ENCODE measurements at places on chromosomes 7 and 10. TPM values are rescaled to one million over a fixed set of nuclear protein-coding genes. Genes with fewer than 3 reads are reported as not detected.

GRCh38 chr10:34637418-34637911 is 177.6 kb downstream of the PARD3 start:
- DNase-seq, result peak; percentile 56

- peak; percentile 85 for DNase-seq
Observed at GRCh38 chr10:119025336-119025735, 4.2 kb upstream of the NANOS1 start.

DNA sequence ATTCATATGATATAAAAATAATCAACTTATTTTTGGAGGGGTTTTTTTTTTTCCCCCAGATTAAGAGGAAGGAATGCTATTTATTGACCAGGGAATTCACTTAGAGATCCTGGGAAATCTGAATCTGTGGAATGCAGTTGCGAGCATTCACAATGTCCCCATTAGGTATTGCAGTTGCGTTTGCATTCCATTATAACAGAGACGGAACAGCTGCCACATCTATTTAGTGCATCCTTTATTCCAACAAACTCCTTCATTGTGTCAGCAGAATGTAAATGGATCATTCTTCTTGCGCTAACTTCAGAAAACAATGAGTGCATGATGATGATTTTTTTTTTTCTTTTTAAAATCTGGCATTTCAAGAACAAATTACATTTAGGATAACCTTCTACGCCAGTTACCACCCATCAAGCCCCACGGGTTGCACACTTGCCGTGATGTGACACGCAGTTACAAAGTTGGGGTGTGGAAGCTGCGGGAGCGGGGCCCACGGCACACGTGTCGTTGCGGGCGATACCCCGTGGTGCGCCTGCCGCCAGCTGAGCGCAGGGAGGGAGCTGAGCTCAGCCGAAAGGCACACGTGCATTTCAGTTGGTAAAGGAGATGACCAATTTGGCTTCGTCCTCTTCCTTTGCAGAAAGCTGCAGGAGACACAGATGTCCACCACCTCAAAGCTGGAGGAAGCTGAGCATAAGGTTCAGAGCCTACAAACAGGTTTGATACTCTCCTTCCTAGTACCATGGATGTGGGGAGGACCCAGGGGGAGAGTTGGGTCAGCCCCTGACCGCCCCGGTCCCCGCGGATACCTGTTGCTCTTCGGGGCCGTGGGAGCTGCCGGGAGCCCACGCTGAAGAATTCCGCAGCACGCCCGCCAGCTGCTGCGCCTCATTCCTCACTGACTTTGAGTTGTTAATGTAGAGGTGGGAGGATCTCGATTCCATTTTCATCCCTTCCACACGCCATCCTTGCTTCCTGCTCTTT is 175.3 kb upstream of the SH2B2 start:
- no peak for DNase-seq

EMX2 gene
- total RNA-seq, result 0.81 TPM

DNA sequence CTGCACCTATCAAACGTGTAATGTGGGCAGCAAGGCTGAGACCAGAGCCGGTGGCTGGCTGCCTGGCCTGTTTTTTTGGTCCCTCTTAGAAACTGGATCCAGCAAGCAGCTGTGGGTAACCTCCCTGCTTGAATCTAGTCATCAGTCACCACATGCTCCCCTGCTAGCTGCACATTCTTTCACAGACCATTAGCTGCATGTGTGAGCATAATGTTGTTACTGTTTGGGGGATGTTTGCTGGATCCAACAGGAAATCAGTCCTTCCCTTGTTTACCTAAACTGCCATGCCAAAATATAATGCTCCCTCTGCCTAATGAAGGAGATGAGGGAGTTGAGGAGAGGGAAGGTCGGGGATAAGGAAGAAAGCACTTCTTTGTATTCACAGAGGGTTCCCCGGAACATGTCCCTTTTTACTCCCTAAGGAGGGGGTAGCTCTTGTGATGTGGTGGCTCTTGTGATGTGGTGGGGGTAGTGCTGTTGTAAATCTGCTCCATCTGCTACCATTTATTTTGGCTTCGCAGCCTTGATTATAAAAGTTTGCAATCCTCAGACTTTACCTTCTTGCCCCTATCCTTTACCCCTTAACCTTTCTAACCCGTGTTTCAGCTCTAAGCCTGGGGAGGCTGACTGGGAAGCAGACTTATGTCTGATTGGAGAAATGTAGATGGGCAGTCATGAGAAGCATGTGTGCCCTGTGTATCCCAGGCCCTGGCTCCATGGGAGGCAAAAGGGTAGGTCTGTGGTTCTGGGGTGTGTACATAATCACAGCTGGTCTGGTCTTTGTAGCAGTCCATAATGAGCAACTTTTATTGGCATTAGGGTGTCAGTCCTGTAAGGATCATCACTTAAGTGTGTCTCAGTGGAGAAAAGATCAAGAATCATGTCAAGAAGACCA is 20.8 kb downstream of the LOXL4 start:
- DNase-seq, result no peak

- DNase-seq, result no peak
Observed at GRCh38 chr7:33463131-33463530, 333.8 kb downstream of the BBS9 start.

OR6V1 gene
- not detected for total RNA-seq

GNAT3 gene
- not detected for total RNA-seq

DNA sequence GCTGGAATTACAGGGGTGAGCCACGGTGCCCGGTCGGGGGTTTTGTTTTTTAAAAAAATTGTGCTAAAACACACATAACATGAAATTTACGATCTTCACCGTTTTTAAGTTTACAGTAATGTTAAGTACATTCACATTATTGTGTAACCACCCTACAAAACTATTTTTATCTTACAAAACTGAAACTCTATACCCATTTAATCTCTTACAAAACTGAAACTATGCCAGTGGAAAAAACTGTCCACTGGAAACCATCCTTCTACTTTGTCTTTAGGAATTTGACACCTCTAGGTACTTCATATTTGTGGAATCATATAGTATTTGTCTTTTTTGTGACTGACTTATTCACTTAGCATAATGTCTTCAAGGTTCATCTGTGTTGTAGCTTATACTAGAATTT is 1.0 kb upstream of the PSMC2 start:
- DNase-seq, result no peak

DNA sequence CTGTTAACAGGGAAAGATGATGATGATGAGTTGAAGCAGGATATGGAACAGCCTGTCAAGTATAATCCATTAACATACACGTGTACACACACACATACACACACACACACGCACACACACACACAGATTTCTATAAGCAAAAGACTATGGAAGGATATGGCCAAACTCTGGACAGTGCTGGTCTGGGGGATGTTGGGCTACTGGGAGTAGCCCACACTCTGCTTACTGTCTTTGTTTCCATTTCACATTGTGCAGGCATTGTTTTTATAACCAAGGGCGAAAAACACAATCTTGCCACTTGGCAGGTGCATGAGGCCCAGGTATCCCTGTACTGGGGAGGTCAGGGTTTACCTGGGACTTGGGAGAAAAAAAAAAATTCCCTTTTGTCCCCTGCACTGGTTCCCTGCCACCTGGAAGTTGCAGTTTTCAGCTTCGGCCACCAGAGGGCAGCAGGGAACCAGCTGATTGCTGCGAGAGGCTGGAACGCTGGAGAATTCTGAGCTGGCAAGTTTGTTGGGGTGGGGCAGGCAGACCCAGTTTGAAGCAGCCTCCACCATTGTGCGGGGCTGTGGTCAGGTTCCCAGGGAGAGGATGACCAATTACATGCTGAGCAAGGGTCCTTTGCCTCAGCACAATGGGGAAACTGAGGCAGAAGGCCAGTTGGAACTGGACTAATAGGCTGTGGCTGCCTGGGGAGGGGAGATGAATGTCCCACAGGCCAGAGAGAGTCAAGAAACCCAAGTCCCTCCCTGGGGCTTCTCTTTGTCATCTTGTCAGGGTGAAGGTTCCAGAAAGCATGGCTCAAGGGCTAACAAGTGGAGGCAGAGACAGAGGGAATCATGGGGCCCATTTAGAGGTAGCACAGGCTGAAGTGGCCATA is 27.3 kb downstream of the PPIF start:
- peak; percentile 73 for DNase-seq

DNA sequence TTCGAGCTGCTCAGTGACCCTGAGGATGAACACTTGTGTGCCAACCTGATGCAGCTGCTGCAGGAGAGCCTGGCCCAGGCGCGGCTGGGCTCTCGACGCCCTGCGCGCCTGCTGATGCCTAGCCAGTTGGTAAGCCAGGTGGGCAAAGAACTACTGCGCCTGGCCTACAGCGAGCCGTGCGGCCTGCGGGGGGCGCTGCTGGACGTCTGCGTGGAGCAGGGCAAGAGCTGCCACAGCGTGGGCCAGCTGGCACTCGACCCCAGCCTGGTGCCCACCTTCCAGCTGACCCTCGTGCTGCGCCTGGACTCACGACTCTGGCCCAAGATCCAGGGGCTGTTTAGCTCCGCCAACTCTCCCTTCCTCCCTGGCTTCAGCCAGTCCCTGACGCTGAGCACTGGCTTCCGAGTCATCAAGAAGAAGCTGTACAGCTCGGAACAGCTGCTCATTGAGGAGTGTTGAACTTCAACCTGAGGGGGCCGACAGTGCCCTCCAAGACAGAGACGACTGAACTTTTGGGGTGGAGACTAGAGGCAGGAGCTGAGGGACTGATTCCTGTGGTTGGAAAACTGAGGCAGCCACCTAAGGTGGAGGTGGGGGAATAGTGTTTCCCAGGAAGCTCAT is 1.1 kb downstream of the DDIT4 start:
- no peak for DNase-seq

TDRD1 gene
- 0.02 TPM for total RNA-seq

DNA sequence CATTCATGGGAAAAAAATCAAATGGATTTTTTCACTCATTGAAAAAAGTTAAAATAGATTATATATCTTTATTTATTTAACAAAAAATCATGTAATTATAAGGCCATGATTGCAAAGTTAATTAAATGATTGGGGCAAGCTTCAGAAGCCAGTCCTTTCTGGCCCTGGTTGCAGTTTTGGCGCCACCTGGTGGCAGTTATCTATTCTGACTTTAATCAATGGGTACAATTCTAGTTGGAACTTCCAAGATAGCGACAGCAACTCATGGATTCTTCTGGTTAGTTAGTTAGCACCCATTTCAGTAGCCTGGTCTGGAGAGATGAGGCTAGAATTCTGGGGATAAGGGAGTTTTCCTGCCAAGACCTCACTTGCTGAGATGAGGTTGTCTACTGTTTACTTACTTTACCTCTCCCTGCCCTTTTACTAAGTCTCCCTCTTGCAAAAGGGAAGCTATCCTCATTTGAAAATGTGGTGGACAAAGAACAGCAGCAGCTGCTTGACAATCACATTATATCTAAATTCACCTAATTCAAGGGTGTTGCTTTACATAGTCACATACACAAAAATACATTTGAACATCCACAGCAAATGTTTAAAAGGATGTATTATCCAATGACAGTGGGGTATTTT is 42.3 kb downstream of the NOC3L start:
- peak; percentile 68 for DNase-seq
